ENCODE measurements at places on chromosomes 12 and 14.
A peak's percentile ranks its signal among the peaks of the same experiment; 100 is the strongest.

- DNase-seq, result no peak
Measured at GRCh38 chr14:60153991-60154390, 11.2 kb downstream of the DHRS7 start.

- no peak for DNase-seq
Measured at GRCh38 chr14:95489214-95490137, 27.0 kb downstream of the SYNE3 start.

- peak; percentile 11 for DNase-seq
Measured at GRCh38 chr12:69059465-69060457, 126.8 kb upstream of the CPM start.

- no peak for DNase-seq
Measured at GRCh38 chr12:47534695-47535094, 171.1 kb downstream of the RPAP3 start.

DNA sequence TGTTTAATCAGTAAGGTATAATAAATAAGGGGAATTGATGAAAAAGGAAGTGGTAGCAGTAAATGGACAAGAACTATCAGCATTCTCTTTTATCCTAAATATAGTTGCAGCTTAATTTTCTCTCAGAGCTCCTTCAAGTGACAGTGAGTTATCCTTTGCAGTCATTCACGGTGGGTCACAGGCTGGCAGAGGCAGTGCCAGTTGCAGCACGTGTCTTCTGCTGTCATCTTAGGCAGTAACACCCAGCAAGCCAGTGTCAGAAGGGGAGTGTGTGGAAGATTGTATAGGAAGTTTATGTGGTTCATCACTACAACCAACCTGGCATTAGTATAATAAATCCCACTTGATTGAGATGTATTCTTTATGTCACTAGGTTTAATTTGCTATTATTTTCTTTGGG, 170.0 kb downstream of the CCDC91 start:
- no peak for DNase-seq

DNA sequence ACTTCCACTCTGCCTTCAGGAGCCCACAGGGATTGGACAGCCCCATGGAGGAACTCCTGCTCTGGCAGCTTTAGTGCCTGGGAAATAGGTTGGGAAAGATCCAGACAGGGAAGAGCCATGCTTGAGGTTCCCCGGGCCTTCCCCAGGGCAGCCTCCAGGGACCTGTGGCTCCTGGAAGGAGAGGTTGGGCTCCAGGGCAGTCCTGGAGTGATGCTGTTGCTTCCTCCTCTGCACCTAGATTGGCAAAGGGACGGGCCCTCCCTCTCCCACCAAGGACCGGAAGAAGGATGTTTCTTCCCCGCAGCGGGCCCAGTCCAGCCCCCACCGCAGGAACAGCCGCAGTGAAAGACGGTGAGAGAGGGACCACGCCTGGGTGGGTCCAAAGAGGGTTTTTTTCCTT, 16.5 kb downstream of the VASH1 start:
- no peak for DNase-seq

DNA sequence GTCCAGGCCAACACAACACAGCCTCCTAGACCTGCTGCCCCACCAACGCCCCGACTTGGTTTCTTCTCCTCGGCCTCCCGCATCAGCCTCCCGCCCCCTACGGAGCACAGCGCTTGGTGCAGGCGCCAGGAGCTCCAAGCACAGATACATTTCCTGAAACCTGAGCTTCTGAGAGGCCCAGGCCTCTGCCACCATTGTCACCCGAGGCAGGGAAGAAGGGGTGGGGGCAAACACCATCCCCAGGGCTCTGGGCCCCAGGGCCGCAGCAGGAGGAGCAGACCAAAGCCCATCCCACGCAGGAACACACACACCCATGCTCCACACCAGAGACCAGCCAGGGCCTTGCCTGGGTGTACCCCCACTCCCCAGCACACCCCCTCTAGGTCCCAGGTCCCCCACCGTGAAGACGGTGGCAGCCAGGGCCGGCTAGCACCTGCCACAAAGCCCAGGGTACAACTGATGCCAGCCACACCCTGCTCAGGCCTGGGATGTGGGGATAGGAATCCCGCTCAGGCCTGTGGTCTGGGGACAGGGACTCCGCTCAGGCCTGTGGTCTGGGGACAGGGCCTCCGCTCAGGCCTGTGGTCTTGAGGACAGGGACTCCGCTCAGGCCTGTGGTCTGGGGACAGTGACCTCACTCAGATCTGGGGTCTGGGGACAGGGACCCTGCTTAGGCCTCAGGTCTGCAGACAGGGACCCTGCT, 5.4 kb downstream of the JAG2 start:
- no peak for DNase-seq

GRCh38 chr14:89524990-89525667, 108.1 kb upstream of the FOXN3 start:
- no peak for DNase-seq

GRCh38 chr12:111368291-111368787, 556 bp downstream of the PHETA1 start:
- DNase-seq, result no peak

DNA sequence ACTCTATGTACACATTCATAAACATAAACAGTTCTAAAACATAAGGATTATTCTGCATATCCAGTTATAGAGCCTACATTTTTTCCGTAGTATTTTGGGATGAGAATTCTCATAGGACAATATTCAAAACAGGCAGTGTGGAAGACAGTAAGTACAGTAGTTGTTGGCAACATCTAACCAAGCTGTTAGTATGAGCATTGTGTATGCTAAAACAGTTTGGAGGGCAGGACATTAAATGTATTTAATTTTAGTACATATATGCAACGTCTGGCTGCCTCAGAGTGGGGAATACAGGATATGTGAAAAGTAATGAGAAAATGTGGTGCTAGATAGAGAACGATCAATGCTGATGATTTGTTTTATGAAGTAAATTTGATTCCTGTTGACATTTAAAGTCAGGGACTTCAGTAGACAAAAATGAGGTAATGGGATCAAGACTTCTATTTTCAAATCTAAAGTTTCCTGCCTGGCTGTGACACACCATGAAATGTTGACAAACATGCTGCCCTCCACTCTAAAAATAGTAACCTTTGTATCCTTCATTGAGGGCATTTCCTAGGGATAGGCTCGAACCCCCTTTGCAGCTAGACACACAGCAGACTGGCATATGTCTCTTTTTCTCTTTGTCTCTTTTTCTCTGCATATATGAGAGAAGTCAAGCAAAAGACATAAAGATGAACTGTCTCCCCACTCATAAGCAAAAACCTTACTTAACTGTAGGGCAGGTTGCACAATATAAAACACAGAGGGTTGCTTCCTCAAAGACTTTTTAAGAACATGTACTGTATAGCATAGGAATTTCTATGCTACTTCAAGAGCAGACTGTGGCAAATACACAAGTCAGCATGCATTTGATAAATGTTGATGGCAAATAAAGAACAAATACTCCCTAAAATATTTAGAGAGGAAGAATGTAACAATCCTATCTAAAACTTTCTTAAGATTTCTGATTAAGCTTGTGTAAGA, 75.5 kb upstream of the GTF2A1 start:
- DNase-seq, result no peak

- no peak for DNase-seq
Measured at GRCh38 chr12:11668611-11669010, 19.1 kb downstream of the ETV6 start.

DNA sequence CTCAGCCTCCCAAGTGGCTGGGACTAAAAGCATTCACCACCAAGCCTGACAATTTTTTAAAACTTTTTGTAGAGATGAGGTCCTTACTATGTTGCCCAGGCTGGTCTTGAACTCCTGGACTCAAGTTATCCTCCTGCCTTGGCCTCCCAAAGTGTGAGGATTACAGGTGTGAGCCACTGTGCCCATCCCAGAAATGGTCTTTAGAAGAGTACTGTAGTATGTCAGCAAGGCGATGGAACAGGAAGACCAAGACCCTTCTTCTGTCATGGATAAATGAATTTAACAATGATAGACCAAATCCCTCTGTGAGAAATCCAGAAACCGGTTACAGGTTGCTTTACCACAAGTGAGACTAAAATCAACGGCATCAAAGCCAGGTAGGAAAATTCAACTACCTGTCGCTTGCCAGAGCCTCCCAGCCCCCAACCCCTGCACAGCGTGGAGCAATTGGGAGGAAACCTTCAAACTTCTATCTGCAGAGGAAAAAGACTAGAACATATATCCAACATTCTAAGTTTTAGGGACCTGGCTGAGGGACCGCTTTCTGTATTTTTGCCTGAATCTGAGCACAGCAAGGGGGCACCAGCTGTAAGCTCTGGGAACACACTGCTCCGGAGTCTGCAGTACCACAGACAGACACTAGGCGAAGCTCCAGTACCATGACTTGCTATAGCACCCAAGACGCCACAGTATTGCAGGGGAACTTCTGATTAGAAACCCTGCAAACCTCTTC, 51.3 kb downstream of the CPSF6 start:
- peak; percentile 78 for DNase-seq
